GM12891 (cell line): ENCODE measurements at places on chromosomes 12 and 14.

DNA sequence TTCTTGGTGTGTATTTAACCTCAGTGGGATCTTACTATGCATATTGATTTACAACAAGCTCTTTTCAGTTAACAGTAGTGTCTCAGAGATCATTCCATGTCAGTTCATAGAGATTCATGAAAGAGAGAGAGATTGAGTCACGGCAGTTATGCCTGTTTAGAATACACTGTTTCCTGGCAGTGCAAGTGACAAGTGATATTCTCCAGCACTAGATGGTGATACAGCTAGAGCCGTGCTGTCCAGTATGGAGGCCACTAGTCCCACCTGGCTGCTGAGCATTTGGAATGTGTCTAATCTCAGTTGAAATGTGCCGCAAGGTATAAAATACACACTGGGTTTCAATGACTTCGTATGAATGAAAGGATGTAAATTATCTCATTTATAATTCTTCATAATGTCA is 184.4 kb downstream of the SUDS3 start:
- no peak for DNase-seq

GRCh38 chr14:90406384-90406798 is 9.6 kb downstream of the CALM1 start:
- no peak for DNase-seq

- DNase-seq = no peak
These were observed 96.7 kb downstream of the IRF2BPL start for GRCh38 chr14:76931631-76932402.

DNA sequence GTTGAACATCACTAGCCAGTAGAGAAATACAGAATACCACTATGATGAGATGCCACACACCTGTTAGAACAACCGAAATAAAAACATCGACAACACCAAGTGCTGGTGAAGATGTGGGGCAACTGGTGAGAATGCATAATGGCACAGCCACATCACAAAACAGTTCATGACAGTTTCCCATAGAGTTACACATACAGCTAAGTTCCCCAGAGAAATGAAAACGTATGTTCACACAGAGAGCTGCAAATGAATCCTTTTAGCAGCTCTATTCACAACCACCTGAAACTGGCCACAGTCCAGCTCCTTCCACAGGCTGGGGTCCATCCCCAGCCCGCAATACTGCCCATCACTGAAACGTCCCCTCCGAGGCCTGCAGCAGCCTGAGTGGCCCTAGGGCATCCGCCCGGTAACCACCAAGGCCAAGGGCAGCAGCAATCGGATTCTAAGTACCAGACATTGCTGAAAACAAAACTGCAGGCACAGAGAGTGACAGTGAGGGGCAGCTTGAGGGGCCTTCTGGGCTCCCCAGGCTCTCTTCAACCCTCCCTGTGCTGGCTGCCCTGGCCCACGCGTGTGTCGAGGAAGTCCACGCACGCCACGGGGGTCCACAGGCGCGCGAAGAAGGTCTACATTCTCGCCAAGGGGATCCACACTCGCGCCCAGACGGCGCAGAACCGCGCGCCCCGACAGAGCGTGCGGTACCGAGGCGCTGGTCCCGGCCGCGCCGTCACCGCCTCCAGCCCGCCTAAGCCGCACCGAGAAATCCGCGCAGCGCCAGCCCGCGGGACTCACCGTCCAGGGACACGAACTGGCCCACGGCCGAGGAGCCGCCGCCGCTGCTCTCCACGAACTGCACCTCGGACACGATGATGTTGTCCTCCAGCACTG is 903 bp downstream of the BRF1 start:
- DNase-seq = no peak

DNA sequence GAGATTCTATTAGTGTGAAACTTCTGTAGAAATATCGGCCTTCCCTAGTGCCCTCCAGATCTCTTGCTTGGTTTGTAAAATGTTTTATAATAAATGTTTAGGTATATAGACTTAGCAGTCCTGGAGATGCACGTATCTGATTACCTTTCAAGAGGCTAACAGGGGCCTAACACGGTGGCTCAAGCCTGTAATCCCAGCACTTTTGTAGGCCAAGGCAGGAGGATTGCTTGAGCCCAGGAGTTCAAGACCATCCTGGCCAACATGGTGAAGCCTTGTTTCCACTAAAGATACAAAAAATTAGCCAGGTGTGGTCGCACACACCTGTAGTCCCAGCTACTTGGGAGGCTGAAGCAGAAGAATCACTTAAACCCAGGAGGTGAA is 9.8 kb upstream of the RILPL2 start:
- no peak for DNase-seq

GRCh38 chr12:80920006-80920405 is 17.7 kb downstream of the LIN7A start:
- no peak for DNase-seq

DNA sequence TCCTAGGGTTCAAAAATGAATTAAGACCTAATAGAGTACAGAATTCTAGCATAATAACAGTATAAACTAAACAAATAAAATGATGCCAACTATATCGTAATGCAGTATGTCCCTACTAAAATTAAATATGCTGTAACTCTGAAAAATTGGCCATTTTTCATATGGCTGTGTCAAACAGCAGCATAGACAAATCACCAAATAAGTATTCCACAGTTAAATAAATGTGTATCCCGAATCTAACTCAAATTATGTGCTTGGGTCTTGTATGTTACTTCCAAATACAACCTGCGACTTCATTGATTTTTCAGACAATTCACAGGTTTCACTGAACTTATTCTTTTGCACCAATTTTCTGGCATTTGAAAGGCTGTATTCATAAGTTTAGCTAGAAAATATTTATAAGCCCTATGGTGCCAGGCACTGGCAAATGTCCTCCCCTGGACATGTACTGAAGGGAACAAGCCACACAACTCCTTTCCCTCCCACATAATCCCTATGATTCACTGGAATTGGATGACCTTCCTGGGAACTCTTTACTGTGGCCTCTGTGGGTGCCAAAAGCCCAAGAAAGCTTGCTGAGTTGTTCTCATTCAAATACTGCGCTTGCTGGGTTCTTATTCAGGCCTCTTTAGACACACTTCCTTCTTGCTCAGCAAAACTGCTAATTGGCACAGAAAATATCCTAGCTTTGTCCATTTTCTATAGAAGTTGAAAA is 108.8 kb downstream of the KITLG start:
- no peak for DNase-seq

- DNase-seq = no peak
These were observed 151.1 kb downstream of the KIF26A start for GRCh38 chr14:104289507-104289906.

DNA sequence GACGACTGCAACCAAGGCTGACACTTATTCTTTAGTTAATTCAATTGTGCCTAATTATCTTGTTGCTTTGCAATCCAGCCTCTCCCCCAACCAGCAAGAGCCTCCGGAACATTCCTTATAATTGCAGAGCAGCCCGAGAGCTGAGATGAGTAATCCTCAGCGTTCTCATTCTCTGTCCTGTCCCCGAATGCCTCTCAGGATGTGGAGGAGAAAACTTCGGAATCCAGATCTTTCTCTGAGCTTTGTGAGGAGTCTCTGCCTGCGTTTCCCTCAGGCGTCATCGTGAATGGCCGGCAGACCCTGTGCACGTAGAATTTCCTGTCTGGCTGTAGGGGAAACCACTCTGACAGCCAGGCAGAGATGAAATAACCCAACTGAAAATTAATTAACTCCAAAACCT is 160.5 kb upstream of the DIO3 start:
- DNase-seq = no peak

DNA sequence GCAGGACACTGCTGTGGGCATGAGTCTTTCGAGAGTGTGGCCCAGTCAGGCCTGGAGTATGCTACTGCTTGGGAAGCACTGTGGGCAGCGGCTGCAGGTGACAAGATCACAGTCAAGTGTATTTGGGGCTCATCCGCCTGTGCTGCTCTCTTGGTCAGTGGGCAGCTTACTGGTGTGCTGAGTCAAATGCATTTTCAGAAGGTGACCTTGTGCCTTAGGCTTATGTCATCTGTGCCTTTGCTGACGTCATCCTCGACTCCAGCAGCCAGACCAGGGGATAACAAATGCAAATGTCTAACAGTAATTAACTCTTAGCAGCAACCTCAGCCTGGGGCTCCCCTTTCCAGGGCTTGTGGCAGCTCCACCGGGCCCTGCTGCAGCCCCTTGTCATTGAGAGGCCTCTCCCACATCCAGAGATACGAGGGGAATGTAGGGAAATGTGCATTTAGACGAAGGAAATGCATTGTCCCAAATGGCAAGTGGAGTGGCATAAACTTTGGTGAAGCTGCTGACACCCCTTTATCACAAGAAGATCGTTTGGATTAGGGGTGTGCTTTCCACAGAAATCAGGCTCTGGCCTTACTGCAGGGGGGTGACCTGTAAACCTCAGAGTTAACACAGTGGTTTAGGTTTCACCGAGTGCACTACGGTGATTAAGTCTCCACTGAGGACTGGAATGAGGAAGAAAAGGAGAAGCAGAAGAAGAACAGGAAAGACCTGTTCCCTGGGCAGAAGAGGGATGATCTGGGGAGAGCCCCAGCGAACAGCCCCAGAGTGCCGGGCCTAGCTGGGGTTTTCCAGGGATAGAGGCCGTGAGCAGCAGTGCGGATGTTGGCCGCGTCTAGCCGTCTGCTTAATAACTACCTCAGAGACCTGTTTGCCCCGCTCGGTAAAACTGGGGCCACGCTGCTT is 39.7 kb downstream of the PSMA6 start:
- no peak for DNase-seq
